ENCODE measurements at places on chromosomes 5 and 9. TPM values are rescaled to one million over a fixed set of nuclear protein-coding genes. Genes with fewer than 3 reads are reported as not detected.

MAMDC2 gene
- total RNA-seq: 12.2 TPM

TNC gene
- total RNA-seq: 342 TPM

DNA sequence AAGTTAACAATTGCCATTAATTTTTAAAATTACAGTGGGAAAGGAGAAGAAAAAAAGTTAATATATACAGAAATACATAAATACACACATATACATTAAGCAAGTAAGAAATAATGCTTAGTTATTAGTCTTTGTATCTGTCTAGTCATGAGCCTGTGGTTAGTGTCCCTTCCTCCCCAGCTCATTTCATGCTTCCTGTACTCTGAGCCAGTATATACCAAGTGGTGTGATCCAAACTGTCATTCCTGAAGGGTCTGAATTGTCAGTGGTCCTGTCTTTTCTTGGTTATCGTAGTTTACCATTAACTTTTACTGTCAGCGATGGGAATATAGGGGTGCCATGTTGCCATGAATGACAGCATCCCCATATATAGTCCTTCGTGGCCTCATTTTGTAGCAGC lies 24.2 kb upstream of the STOM start:
- no peak for DNase-seq

DNA sequence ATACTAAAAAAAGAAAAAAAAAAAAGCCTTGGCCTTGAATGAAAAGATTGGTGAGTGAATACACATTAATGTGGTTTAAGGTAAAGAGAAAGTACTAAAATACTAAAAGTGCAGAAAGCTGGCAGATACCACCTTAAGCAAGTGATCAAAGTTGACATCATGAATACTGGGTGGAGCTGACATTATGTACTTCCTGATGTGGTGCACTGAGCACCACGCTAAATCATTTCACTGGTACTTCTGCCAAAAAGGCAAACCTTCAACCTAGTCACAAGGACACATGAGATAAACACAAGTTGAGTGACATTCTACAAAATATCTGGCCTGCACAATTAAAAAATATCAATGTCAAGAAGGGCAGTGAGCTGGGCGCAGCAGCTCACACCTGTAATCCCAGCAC lies 33.8 kb upstream of the PANK3 start:
- DNase-seq: no peak

- no peak for DNase-seq
These were observed 18.8 kb upstream of the PRLR start for GRCh38 chr5:35248843-35249780.

- DNase-seq: no peak
These were observed 9.9 kb upstream of the HSPA4 start for GRCh38 chr5:133041910-133042309.

DNA sequence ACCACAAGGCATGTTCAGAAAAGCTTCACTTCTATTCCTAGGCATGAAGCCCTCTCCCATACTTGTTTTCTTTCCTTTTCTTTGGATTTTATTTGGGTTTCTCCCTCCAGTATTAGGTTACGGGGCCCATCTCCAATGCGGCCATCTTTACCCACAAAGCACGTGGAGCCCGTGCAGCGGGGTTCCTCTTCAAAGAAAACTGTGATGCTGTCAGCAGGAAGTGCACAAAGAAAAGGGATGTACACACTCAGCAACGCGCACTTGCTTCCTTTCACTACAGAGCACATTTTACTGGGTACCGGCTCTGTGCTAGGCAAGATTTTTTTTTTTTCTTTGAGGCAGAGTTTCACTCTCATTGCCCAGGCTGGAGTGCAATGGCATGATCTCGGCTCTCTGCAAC lies 106.6 kb downstream of the COL23A1 start:
- DNase-seq: no peak

DNA sequence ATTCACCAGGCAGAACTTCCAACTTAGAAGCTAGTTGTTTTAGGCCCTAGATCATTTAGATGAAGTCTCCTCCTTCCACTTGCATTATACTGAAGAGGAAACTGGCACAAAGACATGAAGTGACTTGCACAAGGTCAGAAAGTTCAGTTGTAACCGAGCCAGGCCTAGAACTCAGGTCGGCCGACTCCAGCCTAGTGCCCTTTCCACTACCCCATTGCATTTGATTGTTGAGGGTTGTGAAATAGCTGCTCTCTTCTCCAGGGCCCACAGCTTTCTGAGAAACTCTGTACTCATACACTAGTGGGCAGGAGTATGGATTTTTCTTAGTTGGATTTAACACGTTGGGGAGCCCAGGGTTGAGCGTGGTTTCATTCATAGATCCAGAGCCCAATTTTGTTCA lies 5.6 kb downstream of the ZNF462 start:
- DNase-seq: no peak

DNA sequence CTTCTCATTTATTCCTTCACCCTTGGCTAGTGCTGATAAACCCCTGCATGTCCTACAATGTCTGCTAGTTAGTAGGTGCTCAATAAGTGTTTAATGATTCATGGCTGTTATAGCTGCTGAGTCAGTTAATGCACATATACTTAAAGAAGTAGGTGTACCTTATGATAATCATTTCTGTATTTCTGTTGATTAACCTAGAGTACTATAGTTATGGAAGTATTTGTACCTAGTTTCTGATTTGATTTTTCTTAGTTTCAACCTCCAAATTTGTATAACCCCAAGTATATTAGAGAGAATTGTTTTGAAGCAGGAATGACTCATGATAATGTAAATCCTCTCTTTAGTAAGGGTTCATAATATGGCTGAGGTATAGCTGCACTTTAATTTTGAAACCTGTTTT lies 8.9 kb downstream of the SMAD5 start:
- DNase-seq: no peak

- no peak for DNase-seq
These were observed 268.8 kb upstream of the ANKRD55 start for GRCh38 chr5:56501781-56502557.

DNA sequence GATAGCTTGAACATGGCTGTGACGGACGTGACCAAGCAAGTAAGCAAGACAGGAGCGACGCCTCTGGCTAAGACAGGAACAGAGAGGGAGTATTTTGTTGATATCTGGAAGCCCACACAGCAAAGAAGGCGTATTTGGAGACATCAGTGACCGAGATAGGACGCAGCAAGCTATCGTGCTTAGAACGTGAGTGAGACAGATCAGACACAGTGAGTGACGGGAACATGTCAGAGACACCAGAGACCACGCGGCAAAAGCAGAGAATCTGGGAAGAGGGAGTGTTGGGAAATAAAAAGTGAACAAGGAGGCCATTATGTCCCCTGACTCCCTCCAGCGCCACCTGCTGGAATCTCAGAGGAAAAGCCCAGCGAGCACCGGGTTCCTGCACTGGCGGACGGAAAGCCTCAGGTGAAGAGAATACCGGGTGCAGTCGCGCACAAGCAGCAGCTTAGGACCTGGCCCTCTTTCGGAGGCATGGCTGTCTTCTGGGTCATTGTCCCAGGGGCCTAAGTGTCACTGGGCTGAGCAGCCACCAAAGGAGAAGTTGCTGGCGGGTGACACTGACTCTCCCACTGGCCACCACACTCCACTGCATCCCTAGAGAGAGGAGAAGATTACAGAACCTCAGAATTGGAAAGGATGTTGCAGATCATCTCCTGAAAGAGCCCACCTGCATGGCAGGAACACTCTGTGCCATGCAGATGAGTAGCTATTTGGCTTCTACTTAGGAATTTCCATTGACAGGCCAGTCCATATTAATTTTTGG lies 99.1 kb downstream of the FBXO38 start:
- DNase-seq: no peak

- no peak for DNase-seq
These were observed 33.0 kb downstream of the ELOVL7 start for GRCh38 chr5:60811105-60811504.

- no peak for DNase-seq
These were observed 137.6 kb downstream of the DRD1 start for GRCh38 chr5:175306381-175306780.

Data from kidney epithelial cell (primary cell).